NCI-H2029 treated with DMSO at 0.1 percent for 48 hours (cell line): ENCODE measurements at places on chromosomes 12 and 14.

DNA sequence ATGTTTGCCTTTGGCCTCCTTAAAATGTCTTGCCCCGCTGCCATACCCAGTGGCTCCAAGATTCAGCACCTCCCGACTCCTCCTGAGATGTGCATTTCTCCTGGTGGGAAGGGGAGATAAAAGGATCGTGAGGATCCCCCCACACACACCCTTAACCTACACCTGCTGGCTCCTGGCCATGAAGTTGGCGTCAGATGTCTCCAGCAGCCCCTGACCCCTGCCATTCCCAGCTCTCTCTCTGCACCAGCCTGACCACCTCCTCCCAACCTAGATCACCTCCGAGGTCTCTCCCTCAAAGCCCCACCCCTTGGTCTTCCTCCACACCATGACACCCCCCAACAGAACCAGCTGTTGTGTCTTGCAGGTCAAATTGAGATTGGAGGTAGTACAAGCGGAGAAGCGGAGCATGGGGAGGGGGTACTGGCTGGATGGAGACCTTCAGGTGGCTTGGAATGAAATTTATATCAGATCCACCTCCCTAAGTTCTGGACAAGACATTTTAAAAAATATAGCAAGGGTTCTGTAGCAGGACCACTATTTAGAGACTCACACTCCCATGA is 151.1 kb upstream of the FKBP4 start:
- no peak for DNase-seq

DNA sequence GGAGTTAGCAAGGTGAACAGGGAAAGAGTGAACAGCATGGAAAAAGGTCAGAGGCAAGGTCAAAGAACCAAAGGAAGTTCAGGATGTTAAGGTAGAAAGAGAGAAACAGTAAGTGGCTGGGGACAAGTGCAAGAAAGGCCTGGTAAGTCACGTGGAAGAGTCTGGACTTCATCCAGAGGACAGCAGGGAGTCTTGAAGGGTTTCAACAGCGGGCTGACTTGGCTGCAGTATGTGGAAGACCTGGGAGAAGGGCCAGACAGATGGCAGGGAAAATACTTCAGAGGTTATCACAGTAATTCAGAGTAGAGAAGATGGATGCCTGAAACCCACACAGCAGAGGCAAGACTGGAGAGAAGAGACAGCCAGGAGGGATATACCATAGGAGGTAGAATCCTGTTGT is 34.0 kb downstream of the CIT start:
- DNase-seq = no peak

GRCh38 chr12:132150780-132151144 is 6.5 kb downstream of the NOC4L start:
- no peak for DNase-seq

DNA sequence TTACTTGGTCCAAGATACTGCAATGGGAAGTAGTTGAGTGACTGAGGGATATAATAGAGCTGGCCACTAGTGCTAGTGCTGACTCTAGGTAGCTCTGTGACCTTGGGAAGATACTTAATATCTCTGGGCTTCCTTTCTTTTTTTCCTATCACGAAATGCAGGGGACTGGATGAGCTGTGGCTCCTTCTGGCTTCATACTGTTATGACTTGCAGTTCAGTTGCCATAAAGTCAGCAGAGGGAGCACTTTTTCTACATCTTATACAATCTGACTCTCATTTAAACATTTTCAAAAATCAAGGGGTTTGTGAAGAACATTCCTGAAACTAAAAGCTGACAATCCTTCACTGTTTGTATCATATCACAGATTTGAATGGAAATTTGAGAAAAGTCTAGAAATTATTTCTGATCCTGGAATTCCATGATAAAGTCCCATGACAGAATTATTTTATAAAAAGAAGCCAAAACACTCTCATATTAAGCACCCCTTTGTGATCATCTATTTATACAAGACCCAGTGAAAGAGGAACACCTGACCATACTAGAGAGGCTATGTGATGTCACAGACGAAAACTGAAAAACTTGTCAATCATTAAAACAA is 5.3 kb downstream of the BHLHE41 start:
- no peak for DNase-seq

- no peak for DNase-seq
These were observed 60.3 kb downstream of the KLRG1 start for GRCh38 chr12:9049520-9050133.

- no peak for DNase-seq
These were observed 522 bp downstream of the R3HDM2 start for GRCh38 chr12:57430112-57430930.

DNA sequence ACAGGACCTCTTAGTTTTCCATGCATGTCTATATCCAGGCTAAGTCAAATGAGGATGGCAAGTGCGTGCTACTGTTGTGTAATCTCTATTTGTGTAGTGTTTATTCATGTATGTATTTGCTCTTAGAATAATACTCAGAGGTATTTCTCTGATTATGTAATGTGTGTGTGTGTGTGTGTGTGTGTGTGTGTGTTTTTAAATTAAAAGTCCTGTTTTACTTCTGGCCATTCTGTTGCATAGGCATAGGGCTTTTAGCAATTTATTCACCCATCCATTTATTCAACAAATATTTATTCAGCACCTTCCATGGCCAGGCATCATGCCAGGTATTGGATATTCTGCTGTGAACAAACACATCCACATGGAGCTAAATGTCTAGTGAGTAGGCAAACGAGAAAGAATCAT is 63.5 kb downstream of the PELI2 start:
- peak; percentile 99 for DNase-seq

GRCh38 chr12:85779768-85780167 is 56.4 kb downstream of the RASSF9 start:
- peak; percentile 61 for DNase-seq

DNA sequence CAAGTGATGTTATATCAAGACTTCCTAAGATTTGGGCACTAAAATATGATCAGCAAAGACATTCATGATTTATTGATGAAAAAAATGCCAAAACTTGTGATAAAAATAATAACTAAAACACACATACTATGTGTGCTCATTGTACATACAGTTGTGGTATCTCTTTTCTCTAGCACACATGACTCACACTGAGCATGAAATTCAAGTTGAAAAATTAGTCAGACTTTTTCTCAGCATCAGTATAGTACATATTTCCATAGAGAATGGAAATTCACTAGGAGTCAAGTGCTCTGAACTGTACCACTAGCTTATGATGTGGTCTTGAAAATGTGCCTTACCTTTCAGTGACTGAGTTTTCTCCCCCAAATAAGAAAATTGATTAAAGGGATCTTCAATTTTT is 471.8 kb upstream of the FLRT2 start:
- DNase-seq = no peak

- no peak for DNase-seq
These were observed 263.4 kb downstream of the ADGRD1 start for GRCh38 chr12:131217024-131217586.

GRCh38 chr12:4910502-4911315 is 1.0 kb downstream of the KCNA1 start:
- no peak for DNase-seq

DNA sequence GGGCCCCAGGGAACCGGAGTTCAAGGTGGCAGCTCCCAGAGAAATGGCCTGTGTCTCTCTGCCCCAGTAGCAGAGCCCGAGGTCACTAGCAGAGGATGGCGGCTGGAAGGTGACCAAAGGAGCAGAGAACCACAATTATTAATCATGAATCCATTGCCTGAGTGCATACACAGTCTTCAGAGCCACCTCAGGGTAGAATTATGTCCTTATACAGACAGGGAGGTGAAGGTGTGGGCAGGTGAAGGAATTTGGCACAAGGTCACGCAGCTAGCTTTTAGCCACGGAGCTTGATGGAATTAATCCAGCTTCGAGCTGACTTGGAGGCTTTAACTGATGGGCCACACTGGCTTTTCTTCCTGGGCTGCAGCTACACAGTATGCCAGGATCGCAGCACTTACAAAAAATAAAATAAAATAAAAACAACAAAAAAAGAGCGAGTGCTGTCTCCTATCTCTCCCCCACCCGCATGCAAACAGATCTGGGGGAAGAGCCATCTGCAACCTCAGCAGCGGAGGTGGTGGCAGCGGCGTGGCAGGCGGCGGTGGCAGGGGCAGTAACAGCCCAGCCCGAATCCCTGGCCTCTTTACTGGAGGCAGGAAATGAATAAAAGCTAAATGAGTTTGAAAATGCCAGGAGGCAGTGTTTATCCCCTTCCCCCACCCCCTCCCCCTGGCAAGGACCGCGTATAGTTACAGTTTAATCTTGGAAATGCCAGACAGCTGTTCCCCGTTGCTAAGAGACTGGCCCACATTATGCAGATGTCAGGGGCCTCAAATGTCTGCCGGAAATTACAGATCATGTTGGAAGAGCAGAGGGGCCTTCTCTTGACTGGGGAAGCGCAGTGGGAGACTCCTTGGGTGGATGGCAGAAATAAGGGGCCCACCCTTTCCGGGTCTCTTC is 93.5 kb downstream of the LRRC74A start:
- DNase-seq = peak; percentile 46

DNA sequence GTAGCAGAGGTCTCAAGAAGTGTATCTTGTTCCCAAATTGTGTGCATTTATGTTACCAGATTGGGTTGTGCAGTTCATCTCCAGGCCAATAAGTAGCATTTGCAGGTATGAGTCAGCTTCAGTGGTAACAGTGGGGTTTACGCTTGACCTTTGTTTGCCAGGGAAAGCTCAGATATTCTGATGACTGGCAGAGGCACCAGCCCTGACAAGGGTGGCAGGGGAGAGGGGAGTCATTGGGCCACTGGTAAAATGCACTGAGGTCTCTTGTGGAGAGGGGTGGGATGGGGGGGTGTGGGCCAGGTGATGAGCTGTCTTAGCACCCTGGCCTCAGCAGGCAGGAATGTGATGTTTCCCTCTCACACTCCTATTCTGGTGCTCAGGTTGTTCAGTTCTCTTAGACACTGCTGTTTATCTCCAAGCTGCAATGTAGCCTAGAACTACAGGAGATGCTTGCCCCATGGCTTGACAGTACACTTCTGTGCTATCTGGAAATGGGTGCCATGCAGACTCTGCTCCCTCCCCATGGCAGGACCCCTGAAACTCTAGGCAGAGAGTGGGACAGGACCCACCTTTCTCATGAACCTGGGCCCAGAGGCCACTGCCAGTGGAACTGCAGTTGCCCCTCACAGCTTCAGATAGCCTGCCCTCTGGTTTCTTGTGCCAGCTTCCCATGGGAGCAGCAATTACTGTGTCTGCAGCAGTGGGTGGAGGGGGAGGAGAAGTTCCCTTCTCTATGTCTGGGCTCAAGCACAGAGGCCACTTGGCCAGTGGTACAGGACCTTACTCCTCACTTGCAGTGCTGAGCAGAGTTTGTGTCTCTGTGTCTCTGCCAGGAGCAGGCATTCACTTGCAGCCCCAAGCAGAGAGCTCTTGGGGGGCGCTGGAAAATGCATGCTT is 31.9 kb downstream of the USP15 start:
- DNase-seq = no peak

DNA sequence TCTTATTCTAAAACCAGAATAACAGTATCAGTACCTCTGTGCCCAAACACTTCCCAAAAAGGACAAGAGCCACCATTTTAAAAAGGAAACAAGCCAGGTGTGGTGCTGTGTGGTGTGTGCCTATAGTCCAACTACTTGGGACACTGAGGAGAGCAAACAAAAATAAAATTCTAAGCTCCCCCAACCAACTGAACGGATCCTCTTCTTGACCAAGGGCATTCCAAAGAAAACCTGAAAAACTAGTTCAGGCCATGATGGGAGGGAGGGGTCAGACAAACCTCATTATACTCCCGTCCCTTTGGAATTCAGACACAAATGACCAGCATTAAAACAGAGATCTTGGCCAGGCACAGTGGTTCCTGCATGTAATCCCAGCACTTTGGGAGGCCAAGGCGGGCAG is 20.5 kb downstream of the SLC11A2 start:
- no peak for DNase-seq

DNA sequence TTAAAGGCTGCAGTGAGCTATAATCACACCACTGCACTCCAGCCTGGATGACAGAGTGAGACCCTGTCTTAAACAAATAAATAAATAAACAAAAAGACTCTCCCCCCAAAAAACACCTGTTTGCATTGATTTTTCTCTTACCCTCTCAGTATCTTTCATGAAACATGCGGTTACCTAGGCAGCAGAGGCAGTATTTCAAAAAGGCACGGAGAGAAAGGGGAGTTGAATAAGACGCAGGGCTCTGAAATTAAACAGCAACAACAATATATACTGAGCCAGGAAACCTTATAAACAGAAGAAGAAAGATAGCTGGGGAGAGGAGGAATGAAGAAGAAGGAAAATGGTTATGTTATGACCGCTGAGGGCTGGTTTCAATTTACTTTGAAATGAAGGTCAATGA is 277.6 kb downstream of the BTG1 start:
- no peak for DNase-seq

DNA sequence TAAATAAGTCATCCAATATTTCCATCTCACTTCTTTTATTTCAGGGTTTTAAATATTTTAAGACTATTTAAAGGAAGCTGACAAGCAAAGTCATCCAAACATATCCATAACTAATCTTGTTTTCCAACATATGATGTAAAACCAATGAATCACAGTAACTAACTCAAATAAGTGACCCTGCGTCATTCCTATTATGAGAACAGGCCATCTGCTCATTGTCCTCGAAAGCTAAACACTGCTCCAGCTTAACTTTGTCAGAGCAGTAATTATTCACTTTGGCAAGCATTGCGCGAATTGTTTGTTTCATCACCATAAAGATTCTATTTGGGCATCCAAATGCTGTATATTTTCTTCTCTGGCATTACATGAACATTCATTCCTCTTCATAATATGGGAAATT is 99.1 kb downstream of the CAPZA3 start:
- DNase-seq = no peak

GRCh38 chr12:87603727-87604126 is 425.5 kb downstream of the C12orf50 start:
- no peak for DNase-seq

- DNase-seq = no peak
These were observed 474 bp downstream of the KCNK10 start for GRCh38 chr14:88322504-88323085.

DNA sequence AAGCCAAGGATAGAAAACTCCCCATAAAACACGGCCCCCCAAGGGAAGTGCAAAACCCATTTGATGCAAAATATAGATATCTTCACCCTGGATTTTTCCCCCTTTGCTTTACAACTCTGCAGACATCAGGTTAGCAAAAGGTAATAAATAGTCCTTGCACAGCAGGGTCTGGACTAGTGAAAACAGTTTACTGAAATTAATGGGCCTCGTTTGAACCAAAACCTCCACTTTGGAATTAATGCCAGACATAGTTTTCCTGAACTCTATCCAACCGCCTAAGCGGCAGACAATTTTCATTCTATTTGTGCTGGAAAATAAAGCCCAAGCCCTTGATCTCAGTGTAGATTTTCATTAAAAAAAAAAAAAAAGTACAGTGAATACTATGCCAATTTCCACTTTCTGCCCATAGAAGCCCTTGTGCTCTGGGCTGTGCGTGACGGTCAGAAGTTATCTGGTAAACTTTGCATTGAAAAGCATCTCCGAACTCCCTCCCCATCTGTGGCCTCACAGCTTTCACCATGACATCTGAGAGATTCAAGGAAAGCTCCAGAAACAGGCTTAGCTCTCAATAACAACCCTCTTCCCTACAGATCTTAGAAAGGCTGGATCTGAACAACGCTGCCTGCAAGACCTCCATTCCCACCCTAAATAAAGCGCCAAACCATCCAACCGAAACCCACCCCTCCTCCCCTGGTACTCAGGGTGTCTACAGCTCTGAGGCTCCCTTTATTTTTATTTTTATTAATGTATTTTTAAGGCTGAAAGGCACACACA is 11.0 kb upstream of the IRF2BPL start:
- DNase-seq = no peak
